NCI-H446 treated with DMSO at 0.1 percent for 48 hours (cell line): ENCODE measurements at places on chromosomes 2 and 18.

- no peak for DNase-seq
These were observed 49.0 kb downstream of the ZDBF2 start for GRCh38 chr2:206323486-206323885.

- no peak for DNase-seq
These were observed 61.3 kb upstream of the FHL2 start for GRCh38 chr2:105460048-105460732.

DNA sequence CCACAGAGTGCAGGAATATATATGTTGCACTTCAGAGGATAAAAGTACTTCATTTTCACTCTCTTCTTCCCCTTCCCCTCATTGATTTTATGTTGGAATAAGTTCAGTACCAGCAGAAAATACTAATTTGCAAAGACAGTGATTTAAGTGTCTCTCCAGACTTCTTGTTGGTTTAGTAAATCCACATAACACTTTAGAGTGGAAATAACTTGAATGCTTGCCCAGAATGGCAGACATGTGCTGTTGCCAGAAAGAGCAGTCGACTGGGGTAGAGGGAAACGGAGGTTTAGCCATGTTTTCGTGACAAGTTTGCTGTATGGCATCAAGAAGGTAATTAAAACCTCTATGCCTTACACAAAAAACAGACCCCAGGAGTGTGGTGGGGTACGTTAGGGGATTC, 246.0 kb upstream of the CXCR4 start:
- DNase-seq = peak; percentile 70

GRCh38 chr2:3728104-3729054, 25.0 kb downstream of the DCDC2C start:
- DNase-seq = no peak

DNA sequence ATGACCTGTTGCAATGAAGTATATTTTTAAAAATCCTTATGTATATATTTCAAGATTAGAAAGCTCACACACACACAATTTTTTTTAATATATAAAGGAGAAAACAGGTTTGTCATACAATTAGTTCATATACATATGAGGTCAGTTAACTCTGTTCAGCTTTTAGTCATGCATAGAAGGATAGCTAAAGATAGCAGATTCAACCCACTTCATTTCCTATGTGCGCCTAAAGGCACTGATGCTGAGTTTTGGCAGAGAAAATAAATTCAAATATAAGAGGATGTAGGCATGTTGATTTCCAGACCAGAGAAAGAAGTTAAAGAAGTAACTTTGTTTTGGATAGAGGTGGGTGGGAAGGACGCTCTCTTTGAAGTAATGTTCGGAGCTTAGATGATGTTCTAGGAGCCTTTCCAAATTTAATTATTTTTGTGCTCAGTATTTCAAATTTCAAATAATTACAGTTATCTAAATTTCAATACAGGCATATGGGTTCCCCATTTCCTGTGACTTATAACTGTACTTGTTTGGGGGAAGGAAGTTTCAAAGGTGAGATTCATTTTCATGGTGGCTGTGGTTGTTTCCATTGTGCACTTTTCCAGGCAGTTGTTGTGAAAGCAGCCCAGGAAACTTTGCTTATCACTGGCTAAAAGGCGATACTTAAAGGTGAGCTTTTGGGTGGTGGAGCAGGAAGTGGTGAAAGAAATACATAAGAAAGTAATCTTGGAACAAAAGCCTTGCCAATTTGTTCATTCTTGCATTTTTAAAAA, 523.4 kb upstream of the FANCL start:
- DNase-seq = no peak

- DNase-seq = no peak
These were observed 288.6 kb downstream of the NDUFA10 start for GRCh38 chr2:239736358-239737143.

DNA sequence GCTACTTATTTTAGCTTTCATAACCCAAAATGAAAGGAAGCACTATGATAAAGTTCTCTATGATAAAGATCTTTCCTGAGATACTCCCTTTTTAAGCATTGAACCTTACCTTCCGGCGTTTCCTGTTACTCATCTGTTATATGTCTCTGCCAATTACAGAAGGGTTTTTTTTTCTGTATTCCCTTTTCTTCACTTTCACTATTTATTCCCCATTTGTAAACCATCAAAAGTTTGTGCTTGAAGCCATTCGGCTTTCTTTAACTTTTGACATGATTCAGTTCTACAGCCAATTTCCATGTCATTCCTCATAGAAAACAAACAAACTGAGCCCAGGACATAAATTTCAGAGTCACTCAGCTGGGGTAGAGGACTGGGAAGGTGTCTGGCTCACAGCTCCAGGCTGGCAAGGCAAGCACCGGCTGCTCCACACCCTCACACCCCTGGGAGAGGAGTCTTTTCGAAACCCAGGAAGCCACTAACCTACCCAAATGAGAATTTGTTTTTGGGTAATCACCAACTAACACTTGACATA, 429.4 kb upstream of the TRIB2 start:
- no peak for DNase-seq

GRCh38 chr2:64514008-64514407, 10.1 kb upstream of the AFTPH start:
- no peak for DNase-seq

DNA sequence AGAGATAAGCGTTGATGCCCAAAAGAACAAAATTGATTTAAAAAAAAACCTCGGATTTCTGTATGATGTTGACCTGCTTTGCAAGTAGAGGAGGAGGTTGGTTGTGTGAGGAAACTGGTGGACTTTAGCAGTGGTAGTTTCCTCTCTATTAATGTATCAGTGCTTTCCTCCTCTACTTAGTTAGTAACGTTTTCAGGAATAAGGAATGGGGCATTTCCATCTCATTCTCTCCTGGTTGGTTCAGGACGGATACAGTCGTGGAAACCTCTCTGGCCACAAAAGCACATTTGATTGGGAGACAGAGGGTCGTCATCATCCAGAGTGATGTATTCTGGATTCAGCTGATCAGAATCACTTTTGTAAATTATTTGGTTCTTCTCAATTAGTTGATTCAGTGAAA, 1.5 kb downstream of the FHOD3 start:
- DNase-seq = no peak

DNA sequence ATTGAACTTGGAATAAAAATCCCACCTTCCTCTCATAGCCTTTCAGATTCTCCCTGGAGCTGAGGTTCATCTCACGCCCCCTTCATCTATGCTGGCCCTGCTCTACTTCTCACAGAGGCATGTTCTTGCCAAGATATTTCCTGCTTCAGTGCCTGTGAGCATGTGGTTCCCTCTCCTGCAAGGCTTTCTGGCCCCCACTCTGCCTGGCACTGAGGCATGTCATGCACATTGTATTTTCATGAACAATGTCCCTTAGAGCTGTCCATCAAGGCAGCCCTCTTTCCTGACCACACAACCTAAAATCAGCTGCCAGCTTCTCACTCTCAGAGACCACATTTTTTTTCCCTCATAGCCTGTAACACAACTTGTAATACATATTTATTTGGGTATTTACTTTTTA, 18.0 kb upstream of the HK2 start:
- DNase-seq = peak; percentile 31

DNA sequence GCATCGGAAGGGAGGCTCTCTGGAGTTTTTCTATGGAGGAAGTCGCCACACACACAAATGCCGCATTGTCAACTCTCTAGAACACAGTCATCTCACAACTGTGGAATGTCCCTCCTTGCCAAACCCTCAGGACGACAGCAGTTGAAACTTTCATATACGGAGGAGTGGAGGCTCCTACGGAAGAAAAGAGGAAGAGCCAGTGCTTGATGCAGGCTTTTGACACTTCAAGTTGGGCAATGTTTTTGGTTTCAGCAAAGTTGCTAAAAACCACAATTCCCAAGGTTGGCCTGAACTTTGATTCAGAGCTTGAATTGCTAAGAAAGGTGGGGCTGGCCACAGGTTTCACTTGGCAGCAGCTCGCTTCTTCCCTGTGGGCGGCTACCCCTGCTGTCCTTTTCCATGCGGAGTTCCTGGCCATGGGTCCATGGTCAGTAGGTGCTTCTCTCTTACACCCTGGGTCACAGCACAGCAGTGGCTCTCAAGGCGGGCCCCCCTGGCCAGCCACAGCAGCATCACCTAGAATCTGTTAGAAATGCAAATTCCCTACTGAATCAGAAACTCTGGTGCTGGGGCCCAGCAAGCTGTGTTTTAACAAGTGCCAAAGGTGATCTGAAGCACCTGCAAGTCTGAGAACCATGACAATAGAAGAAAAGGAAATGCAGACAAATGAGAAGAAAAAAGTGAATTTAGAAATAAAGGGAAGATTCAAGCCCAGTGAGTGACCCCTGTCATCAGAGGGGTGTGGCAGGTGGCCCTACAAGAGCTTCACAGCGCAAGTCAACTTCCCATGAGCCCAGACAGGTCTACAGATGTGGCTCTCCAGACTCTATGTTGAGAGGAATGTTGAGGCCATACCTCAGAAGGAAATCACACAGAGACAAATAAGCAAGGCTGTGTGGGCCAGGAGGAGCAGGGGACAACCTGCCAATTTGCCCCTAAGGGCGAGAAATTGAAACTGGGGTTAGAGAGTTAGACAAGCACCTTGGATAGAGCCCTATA, 856.4 kb downstream of the RNF144A start:
- no peak for DNase-seq

- DNase-seq = no peak
These were observed 9.3 kb downstream of the PTH2R start for GRCh38 chr2:208415897-208416296.

- DNase-seq = no peak
These were observed 144.8 kb upstream of the GULP1 start for GRCh38 chr2:188146888-188147287.

DNA sequence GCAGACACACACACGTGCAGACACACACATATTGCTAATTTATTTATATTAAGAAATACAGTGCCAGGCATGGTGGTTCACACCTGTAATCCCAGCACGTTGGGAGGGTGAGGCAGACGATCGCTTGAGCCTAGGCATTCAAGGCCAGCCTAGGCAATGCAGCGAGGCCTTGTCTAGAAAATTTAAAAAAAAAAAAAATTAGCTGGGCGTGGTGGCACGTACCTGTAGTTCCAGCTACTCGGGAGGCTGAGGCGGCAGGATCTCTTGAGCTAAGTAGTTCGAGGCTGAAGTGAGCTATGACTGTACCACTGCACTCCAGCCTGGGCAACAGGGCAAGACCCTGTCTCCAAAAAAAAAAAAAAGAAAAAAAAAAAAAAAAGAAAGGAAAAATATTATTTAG, 28.8 kb downstream of the ANXA4 start:
- DNase-seq = no peak

DNA sequence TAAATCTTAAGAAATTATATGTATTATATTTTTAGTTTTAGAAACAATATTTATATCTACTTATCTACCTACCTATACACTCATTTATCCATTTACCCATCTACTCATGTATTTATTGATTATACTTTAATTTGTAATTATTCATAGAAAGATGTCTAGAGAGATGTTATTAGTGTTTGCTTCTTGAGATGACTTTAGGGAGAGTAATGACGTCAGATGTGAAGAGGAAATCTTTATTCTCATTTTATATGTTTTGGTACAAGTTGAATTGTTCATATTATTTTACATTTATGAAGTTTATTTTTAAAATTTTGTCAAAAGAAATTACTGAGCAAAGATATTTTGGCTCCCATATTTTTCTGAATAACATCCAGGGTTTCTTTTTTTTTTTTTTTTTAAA, 271.3 kb upstream of the SLC8A1 start:
- no peak for DNase-seq

- DNase-seq = peak; percentile 41
These were observed 684.8 kb downstream of the RNF144A start for GRCh38 chr2:7601990-7602389.

GRCh38 chr2:3180082-3180908, 197.3 kb downstream of the EIPR1 start:
- no peak for DNase-seq

DNA sequence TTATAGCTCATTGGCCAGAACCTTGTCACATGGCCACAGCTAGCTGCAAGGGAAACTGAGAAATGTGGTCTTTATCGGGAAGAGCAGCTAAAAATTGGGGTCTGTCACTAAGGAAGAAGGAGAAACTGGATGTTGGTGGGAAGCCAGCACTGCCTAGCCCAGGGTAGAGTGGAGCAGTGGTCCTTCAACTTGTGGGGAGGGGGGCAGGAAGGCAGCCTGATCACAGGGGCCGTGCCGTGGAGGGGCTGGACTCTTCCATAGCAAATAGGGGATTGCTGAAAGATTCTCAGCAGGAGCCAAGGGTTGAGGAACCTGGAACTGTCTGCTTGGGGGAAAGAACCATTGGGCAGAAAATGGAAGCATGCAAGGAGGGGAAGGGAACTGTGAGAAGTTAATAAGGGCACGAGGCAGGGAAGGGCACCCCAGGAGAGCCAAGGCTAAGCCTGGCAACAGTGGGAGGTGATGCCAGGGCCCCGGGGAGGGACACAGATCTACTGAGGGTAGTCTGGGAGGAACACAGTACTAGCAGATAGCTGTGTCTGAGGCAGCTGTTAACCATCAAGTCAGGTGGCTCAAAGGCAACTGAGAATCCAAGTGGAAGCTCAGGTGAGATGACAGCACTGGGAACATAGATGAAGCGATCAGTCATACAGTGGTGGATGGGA, 5.9 kb upstream of the NEURL3 start:
- DNase-seq = no peak

DNA sequence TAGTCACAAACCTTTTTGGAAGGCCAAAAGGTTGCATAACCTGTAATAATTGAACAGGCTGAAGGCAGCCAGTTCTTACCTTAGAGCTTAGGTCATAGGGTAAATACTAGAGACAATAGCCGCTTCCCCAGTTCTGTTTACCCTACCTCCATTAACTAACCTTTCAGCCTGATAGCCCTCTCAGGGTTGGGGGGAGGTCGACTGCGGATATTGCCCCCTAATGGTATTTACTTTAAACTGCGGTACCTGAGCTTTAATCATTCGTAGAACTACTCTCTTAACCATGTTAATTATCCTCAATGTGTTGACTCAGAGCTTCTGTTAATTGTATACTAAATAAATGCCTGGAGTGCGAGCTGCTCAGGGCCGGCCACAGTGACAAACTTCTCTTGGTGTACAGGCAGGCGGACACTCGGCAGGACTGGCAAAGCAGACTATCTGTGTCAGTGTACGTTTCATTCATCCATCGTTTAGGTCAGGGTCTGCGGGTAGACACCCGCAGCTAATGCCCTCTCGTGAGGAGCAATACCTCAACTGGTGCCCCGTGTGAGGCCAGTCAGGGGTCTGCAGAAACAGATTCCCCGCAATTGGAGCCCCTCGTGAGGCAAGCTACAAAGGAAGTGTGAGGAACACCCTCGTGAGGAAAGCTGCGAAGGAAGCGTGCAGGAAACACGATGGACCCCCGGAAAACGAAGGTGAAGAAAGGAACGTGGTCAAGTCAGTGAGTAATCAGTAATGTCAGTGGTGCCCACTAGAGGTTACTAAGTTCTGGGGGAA, 115.3 kb upstream of the SCN7A start:
- DNase-seq = no peak
